ENCODE measurements at places on chromosomes 5 and 9.

- peak; percentile 55 for DNase-seq
These were observed 1.3 kb upstream of the NIPBL start for GRCh38 chr5:36875051-36875789.

GRCh38 chr9:1960342-1961042 is 54.7 kb upstream of the SMARCA2 start:
- peak; percentile 79 for DNase-seq

DNA sequence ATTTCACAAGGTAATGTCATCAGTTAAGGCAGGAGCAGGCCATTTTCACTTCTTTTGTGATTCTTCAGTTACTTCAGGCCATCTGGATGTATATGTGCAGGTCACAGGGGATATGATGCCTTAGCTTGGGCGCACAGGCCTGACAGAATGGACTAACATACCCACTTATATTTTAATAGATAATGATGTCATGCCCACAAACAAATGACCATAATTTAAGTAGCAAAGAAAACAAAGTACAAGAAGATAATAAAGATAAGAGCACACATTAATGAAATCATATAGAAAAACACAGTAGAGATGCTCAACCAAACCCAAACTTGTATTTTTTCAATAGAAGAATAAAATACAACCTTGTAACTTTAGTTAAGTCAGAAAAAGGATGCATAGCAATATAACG is 19.7 kb upstream of the TBC1D2 start:
- DNase-seq = no peak

DNA sequence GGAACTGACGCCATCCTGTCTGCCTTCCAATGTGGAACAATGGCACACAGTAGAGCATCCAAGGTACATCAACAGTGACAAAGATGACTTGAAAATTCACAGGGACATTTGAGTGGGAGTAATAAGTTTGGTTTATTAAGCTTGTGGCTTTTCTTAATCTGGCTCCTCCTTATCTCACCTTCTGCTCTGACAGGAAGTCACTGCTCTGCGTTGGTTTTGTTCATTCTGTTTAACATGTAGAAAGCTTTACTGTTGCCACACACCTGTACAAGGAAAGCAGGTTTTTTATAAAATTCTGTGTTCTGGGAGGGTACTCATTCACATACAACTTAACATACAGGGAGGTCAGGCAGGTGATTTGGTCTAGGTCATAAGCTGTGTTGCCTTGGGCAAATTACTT is 1.6 kb upstream of the GZMK start:
- peak; percentile 50 for DNase-seq

DNA sequence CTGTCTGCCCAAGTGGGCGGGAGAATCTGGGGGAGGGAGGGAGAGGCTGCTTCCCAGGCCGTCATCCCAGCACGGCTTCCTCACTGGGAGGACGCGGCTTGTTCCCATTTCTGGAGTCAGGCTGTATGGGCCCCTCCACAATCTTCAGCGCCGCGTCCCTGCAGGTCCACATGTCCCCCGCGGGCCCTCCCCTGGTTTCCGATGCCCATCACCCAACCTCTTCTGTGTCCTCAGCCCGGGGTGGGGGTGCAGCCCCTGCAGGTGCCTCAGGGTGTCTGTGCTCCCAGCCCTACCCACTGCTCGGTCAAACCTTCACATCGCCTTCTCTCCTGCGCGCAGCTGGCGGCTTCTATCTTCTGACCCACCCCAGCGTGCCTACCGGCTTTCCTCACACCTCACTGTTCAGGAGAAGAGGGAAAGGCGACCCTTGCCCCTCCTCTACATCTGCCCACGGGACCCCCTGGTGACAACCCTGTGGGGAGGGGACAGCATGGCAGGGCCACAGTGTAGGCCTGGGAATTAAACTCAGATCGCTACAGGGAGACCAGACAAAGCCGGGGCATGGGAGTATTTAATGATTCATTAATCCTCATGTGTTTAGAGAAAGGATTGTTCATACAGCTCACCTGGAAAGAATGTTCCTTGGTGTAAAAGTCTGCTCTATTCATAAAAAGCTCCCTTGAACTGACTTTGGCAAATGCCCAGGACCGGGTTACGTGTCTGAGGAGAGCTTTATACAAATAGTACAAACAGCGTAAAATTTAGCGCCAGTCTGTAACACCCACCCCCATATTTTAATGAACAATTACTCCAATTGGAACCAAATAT is 145.1 kb downstream of the IRX1 start:
- DNase-seq = no peak

GRCh38 chr9:112224401-112225289 is 49.5 kb upstream of the SUSD1 start:
- no peak for DNase-seq

DNA sequence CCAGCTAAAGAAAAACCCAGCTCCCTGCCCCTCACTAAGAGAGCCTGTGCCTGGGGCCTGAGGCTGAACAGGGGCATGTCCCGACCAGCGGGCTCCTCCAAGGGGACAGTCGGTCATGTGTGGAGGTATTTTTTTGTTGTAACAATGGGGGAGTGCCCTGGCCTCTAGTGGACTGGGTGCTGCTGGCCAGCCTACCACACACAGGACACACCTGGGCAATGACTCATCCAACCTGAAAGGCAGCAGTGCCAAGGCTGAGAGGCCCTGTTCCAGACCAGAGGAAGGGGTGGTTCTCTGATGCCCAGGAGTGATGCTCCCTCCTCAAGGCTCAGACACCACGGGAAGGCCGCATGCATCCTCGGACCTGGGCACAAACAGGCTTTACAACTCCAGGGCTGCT is 181.5 kb downstream of the OLFM1 start:
- no peak for DNase-seq

DNA sequence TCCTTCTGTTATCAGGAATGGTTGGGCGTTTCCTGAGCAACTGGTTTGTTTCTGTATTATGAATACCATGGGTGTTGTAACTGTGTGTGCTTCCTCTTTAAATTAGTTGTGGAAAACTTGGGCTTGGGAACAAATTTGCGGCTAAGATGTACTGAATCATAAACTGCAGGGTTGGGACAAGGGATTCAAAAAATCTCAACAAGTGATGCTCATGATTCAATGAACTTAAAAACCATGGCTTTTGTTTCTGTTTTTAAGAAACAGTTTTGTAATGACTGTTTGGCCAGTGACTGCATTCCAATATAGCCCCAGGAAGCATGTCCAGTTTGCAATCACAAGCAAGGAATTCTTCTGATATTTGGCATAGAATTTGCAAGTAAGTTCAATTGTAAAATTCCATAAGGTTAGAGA is 657.5 kb upstream of the WWC1 start:
- DNase-seq = no peak

DNA sequence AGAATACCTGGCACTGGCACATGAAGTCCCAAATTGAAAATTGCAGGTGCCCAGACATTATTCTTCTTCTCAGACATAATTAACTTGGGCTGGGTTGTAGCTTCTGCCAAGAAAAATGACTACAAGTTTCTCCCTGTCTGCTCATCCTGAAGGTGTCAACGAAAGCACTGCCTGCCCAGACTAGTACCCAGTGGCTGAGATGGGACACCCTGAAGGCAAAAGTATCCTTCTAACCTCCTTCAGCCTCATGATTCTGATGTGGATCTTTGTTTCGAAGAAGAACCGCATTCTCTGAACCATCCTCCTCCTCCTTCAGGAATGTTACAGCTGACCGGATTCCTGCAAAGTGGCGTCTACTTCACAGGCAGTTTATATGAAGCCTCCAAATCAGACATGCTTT is 161.1 kb upstream of the FST start:
- DNase-seq = no peak

- peak; percentile 77 for DNase-seq
These were observed 15.2 kb downstream of the GBGT1 start for GRCh38 chr9:133148199-133149129.

- no peak for DNase-seq
These were observed 8.2 kb upstream of the ZFYVE16 start for GRCh38 chr5:80399526-80400239.
